ENCODE measurements at places on chromosomes 16 and 17. TPM values are rescaled to one million over a fixed set of nuclear protein-coding genes. Genes with fewer than 3 reads are reported as not detected.

GRCh38 chr17:27821318-27821717, 21.0 kb upstream of the NOS2 start:
- DNase-seq: no peak

Gene SDR42E2
- total RNA-seq: not detected

Gene TPSB2
- 58.7 TPM for total RNA-seq

- DNase-seq: no peak
Measured at GRCh38 chr17:49197346-49197998, 12.9 kb downstream of the GNGT2 start.

- no peak for DNase-seq
Measured at GRCh38 chr17:1055751-1056645, 59.1 kb downstream of the TIMM22 start.

Gene TMEM220
- total RNA-seq: 15.2 TPM

DNA sequence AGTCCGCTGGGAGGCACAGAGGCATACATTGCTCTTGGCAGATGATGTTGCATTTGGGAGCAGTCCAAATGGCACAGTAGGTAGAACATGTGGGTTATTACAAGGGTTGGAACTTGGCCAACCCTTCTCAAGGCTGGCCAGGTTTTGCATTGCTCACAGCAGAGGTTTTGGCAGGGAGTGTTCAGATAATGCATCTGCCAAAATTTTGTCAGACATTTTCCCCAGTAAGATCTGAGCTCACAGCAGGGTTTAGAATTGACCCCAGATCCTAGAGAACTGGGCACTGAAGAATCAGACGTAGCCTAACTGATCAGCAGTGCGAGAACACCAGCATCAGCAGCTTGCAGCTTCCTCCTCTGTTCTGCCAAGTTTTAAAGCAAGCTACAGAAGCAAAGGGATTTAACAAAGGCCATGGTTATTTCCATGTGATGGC, 468.8 kb upstream of the KIF2B start:
- no peak for DNase-seq

Gene KRT39
- not detected for total RNA-seq
